SIG-M5 (cell line): ENCODE measurements at places on chromosomes 12 and 14.

- no peak for DNase-seq
Observed at GRCh38 chr14:35810963-35811362, 1.9 kb upstream of the RALGAPA1 start.

GRCh38 chr12:45674181-45674977, 55.1 kb upstream of the ARID2 start:
- DNase-seq = no peak

GRCh38 chr12:132872975-132873421, 14.4 kb downstream of the CHFR start:
- no peak for DNase-seq

DNA sequence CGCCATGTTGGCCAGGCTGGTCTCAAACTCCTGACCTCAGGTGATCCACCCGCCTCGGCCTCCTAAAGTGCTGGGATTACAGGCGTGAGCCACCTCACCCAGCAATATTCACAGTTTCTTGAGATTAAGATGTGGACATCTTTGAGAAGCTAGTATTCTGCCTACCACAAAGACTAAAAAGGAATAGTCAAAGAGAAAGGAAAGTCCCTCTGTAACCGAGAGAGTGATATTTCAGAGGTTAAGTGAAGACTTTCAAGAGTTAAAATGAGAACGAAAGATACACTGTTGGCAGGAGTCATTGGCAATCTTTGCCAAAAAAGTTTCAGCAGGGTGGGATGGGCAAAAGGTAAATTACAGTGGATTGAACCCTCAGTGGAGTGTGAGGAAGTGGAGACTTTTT, 15.6 kb downstream of the DGKA start:
- DNase-seq = no peak

GRCh38 chr14:23567186-23568020, at the start of gene AP1G2:
Gene AP1G2 (minus strand): TSS chr14:23567791. CDS start chr14:23567314, 477 bp downstream.
- DNase-seq = peak; percentile 15

DNA sequence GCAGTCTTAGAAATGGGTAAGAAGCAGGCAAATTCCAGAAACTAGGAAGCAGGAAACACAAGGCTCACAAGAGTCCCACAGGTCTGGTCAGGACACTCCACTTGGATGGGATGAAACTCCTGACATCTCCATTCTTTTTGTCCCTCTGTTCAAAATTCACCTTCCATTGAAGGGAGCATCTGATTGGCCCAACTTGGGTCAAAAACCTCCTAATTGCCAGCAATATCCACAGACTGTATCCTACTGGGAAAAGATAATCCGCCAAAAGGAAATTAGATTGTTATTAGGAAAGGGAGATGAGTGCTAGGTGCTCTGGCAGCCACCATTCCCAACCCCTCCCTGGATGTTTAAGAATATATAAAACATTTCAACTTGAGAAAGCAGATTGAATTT, 256.9 kb downstream of the ZFP36L1 start:
- DNase-seq = no peak
